ENCODE measurements at places on chromosomes 1 and 21.
A peak's percentile ranks its signal among the peaks of the same experiment; 100 is the strongest.

DNA sequence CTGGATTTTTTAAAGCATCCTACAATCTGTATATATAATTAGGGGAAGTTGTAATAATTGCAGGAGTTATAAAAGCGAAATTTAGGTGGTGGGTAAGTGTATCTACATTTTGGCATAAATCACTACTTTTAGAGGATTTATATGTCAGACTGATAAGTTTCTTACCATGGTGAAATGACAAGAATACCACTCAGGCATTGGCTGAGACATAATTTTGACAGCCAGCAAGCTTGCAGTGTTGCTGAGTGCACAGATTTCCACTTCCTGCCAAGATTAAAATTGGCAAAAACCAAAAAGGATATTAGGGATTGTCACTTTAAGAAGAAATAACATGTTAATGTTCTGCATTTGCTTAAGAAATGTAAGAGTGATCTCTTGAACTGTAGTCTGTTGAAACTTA is 28.2 kb downstream of the NFIA start:
- no peak for DNase-seq

GRCh38 chr1:156151093-156151688 is 2.2 kb upstream of the SEMA4A start:
- DNase-seq = no peak

DNA sequence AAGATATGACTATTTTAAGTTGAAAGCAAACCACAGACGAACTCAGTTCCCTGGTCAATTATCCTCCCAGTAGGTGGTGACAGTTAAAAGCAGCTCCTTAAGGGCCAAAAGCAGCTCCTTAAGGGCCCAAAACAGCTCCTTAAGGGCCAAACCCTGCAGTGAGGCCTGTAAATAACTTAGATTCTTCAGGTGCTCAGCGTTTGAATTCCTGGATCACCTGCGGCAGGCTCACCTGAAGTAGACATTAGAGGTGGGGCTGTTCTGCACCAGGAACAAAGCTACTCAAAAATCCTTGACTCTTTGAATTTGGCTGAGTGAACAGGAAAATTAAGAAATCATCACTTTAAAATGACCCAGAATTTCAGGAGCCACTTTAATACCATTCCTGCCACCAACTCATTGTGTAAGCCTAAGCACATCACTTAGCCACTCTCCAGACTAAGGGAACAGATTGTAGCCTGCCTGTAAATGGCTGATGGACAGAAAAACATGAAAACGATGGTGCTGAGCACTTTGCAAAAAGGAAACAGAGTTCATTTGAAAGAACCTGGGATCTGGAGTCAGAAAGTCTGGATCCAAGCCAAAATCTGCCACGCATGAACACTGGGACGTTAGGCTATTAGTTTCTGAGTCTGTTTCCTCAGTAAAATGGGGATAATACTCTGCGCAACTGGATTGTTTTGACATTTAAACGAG is 126.9 kb downstream of the LRIG2 start:
- no peak for DNase-seq

GRCh38 chr1:98975113-98975512 is 29.5 kb downstream of the PLPPR5 start:
- no peak for DNase-seq

DNA sequence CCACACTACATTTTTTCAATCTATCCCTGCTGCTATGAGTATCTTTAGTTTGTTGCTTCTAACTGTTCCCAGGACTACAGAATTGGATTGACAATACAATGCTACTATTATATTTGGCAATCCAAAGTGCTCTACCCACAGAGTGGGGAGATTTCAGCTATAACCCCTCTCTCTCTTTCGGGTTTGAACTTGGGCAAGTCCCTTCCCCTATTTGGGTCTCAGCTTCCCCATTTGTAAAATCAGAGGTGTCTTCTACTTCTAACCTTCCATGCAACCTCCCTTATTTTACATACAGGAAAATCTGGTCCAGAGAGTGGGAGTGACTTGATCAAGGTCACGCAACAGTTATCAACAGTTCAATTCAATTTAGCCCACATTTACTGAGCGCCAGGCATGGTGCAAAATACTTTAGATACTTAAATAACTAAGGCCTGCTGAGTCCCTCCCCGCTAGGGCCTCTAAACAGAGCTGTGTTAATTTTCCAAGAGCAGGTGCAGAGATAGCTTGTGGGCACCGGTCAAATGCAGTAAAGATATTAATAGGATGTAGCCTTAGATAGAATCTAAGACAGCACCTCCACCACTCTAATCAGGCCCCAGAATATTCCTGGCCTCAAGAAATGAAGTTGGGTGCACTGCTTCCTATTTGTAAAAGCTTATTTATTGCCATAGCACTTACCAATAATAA is 9.4 kb upstream of the GPX7 start:
- no peak for DNase-seq

- DNase-seq = peak; percentile 63
Measured at GRCh38 chr1:202005958-202006357, 4.4 kb upstream of the ELF3 start.

- no peak for DNase-seq
Measured at GRCh38 chr1:55212349-55213150, 2.6 kb downstream of the USP24 start.

DNA sequence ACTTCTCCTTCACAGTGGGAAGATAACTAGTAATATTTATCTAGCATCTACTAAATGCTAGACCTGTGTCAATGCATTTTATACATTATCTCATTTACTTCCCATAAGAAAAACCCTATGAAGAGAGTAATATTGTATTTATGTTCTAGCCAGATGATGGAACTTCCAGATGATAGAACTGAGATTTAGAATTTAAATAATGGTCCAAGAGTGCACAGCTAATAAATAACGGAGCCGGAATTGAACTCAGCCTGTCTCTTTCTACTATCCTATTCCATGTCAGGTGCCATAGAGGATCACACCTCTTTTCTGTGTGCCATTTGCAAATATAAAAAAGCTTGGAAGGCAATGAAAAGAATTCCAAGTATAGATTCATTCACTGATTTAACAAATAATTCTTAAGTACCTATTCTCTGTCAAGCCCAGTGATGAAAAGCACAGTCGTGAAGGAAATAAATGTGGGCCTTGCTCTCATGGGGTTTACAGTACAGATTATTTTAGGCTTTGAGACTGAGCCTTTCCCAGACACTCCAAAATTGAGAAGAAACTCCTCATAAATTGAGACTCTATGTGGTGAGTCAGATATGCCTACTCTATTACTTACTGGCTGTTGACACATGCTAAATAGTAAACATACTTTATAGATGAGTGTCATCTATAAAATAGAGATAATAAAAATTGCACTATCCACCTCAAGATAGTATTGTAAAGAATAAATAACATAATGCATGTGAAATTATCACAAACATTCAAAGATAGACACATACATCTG is 378.0 kb upstream of the PRMT6 start:
- no peak for DNase-seq

DNA sequence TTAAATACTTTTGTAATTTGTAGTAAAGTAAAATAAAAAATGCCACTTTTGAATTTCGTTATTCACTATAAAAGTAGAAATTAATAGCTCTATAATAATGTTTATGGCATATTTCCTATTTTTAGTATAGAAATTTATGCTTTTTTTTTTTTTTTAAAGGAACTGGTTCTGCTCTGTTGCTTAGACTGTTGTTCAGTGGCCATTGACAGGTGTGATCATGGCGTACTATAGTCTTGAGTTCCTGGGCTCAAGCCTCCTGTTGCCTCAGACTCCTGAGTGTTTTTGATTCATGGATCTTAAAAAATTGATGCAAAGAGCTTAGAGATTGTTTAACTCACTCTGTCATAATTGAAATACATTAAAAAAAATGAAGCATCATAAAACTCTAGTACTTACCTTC is 53.6 kb downstream of the RPS6KC1 start:
- no peak for DNase-seq

DNA sequence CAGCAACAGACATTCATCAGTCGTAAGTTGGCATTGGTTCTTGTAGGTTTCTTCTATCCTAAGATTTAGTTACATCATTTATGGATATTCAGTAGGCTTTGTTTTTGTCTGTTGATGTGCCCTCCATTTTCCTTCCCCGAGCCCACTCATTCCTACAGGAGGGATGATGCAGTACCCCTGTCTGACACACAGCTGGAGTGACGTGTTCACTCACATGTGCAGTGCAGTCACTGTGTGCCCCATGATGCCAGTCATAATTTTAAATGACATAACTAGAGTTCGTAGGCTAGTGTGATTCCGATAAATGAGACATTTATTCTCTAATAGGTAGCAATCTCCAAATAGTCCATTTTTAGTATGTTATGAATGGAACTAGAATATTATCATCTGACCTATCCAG is 438.4 kb downstream of the DSCAM start:
- no peak for DNase-seq

DNA sequence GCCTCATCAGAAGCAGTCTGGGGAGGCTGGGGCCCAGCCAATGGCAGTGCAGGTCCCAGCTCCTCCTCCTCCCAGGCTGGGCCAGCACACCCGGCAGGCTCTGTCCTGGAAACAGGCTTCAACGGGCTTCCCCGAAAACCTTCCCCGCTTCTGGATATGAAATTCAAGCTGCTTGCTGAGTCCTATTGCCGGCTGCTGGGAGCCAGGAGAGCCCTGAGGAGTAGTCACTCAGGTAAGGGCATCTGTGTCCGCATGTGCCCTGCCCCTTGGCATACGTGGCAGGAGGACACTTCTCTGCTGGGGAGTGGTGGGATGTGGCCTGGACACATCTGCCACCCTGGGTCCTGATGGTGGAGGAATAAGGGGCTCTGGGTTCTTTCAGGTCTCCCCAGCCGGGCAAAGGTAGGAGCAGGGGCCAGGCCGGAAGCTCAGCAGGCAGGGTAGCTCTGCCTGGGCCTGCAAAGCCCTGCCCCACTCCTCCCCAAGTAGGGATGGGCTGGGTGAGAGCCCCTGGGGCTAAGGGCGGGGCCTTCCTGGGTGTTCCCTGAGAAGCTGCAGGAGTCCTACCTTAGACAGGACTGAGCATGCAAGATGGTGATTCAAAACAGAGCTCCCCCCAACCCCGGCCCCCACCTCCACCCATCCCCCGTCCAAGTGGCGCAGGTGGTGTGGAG is at the start of gene GJB5:
Gene GJB5 (plus strand): TSS at position 84 of the 674 bp plus-strand sequence. CDS start 2,284 bp downstream, outside the sequence.
- no peak for DNase-seq

- DNase-seq = no peak
Measured at GRCh38 chr21:37184784-37185593, 82.1 kb downstream of the VPS26C start.

DNA sequence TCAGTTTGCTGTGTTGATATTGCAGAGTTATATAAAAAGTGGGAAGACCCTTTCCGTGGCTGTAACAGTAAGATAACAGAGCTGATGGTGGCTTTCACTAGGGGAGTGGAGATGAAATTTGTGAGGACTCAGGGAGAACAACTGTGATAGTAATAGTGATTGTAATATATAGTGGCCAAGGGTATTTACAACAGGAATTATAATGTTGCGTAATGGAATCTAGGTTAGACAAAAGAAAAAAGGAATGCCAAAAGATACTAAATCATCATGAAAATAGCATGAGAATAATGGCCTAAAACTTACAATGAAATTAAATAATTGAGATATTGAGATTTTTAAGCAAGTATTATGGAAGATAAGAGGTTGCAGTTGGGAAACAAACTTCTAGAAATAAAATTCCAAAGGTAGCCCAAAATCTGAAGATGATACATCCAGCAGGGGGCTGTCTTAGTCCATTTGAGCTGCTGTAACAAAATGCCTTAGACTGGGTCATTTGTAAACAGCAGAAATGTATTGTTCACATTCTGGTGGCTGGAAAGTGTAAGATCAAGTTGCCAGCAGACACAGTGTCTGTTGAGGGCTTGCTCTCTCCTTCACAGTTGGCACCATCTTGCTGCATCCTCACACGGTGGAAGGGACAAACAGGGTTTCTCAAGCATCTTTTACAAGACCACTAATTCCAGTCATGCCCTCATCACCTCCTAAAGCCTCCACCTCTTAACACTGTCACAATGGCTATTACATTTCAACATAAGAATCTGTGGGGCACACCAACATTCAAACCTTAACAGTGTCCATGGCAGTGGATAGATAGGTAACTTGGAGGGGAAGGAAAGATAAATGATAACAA is 711.2 kb downstream of the MRPL39 start:
- no peak for DNase-seq

DNA sequence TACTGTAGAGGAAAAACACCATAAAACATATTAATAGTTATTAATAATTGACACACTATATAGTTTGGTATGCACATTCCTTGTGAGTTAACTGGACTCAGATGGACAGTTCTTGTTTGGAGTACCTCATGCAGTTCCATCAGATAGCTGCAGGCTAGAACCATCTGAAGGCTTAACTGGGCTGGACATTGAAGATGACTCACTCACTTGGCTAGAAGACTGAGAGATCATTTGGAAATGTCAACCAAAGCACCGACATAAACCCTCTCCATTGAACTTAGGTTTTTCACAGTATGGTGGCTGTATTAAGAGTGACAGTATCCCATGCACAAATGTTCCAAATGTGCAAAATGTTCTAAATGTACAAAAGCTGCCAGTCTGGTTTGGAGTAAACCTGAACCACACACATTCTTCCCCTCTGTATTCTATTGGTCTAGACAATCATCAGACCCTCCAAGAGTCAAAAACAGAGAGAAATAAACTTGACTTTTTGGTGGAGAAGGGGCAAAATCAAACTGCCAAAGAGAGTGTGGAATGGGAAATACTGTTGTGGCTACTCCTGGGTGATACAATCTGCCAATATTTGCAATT is 708.4 kb downstream of the KCNT2 start:
- DNase-seq = no peak

GRCh38 chr1:226372885-226373284 is 35.0 kb downstream of the PARP1 start:
- no peak for DNase-seq

- DNase-seq = no peak
Measured at GRCh38 chr1:248786156-248786555, 30.6 kb upstream of the LYPD8 start.

- no peak for DNase-seq
Measured at GRCh38 chr1:26066857-26067256, 573 bp downstream of the TRIM63 start.

- no peak for DNase-seq
Measured at GRCh38 chr1:63665824-63666223, 72.6 kb downstream of the PGM1 start.

DNA sequence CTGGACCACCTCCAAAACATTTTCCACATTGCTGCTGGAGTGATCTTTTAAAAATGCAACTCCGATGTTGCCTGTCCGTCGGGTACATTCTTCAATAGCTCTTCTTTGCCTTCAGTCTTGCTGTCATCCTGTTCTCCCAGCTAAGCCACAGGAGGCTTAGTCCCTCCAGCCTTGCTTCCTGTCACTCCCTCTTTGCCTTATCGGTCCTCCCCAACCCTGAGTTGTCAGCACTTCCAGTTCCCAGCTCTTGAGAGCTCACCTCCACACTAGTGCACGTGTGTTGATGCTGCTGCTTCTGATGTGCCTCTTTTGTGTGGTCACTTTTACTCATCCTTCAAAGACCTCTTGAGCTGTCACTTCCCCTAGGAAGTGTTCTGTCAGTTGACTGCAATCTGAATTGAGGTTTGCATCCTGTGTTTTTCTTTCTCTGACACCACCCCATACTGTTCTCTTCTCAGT is 15.3 kb downstream of the UCK2 start:
- DNase-seq = peak; percentile 54

DNA sequence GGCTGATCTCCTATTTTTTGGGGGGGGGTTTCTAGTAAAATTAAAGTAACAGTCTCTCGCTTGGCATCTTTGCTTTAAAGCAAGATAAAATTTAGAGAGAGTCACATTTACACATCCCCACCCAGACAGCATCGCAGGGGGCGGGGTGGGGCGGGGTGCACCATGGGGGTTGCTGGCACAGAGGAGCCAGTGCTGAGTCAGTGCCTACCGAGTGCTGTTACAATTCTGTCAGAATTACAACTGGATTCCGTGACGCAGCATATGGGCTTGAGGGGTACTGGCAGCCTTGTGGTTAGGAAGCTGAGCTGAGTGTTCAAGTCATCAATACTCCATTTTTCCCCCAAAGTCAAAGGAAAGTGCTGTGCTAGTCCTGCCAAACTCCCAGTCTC is 175.9 kb downstream of the PRDM16 start:
- no peak for DNase-seq
